ENCODE measurements at places on chromosomes 6 and 20.
A peak's percentile ranks its signal among the peaks of the same experiment; 100 is the strongest.

DNA sequence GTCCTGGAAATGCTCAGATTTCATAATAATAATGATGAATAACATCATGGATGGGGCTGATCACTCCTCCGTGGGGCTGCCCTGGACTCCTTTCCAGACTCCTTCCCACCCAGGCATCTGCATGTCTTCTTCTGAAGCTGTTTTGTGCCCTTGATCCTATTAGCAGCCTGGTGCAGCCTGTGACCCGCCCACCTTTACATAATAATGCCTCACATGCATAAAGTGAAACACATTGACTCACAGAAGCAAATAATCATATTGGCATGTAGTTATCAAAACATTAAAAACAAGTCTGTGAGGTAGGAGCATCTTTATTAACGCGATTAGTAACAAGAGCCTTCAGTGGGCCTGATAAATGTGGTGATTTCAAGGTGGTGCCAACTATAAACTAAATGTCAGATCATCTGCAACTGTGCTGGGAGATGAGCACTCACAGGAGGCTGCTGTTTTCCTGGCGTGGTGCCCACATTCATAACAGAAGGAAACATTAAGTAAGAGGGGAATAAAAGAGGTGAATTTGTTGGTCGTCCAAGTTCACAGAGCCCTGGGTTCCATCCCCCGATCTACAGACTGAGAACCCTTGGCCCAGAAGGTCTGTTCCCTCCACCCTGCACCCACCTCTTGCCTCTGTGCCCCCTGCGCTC lies 344.7 kb downstream of the CDH4 start:
- DNase-seq, result no peak

GRCh38 chr6:79650950-79651349 lies 19.8 kb downstream of the SH3BGRL2 start:
- no peak for DNase-seq

DNA sequence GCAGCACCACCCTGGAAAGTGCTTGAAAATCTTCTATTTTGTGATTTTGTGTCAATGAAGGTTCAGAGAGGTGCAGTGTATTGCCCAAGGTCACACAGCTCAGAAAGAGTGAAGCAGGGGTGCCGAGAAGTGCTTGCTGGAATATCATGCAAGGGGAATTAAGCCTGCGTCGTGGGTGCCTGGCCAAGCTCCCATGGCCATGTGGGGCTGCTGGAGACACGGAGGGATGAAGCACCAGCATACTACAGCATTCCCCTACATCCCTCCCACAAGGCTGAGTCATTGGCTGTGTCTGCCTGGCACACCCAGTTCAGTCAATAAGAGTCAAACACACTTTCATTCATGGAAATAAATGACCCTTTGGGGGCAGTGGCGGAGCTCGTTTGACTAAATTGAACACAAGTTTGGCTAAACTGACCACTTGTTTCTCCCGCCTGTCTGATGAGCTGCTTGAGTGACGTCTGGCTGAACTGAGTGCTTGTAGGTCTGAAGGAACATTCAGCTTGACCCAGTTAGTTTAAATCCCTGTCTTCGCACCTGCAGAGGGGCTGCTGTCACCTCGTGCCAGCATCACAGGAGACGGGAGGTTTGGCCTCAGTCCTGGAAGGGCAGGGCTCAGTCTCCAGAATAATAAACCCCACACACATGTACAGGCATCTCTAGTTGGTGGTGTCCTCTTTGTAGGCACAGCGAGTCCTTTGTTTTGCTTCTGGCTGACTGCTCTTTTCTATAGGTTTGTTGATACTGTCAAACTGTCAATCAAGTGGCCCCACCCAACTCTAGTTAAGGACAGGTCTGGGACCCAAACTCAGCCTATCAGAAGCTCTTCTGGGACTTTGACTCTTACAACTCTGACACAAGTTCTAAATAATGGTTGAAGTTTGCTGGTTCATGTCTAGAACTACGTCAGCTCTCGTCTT lies 8.4 kb upstream of the TGM2 start:
- DNase-seq, result peak; percentile 71

GRCh38 chr6:104653781-104654180 lies 205.9 kb downstream of the HACE1 start:
- DNase-seq, result no peak

DNA sequence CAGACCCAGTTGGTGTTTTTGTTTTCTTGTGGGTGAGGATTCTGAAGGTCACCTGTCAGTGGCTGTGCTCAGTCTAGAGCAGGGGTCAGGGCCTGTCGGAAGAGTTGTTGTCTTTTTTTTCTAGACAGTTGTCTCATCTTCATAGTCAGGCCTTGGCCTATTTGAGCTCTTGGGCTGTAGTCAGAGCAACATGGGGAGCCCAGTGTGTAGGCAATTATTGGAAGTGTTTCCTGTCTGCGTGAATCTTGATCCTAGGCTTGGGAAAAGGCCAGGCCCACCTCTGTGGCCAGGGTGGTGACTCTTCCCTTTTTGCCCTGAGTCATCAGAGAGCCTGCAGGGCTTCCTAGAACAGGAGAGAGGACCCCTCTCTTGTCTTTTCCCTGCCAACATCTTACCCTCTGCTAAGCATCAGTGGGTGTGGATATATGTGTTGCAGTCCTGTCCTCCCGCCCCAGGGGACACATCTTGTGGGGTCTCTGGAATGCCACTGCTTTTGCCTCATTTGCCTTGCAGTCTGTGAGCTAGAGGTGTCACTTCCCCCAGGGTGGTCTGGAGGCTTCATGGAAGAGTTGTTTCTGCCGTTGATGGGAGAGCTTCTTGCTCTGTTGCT lies 11.4 kb downstream of the TJAP1 start:
- DNase-seq, result no peak

All from BJ (cell line).